ENCODE measurements at places on chromosomes 1 and 21.

GRCh38 chr1:234238060-234238459 lies 135.2 kb upstream of the COA6 start:
- no peak for DNase-seq

DNA sequence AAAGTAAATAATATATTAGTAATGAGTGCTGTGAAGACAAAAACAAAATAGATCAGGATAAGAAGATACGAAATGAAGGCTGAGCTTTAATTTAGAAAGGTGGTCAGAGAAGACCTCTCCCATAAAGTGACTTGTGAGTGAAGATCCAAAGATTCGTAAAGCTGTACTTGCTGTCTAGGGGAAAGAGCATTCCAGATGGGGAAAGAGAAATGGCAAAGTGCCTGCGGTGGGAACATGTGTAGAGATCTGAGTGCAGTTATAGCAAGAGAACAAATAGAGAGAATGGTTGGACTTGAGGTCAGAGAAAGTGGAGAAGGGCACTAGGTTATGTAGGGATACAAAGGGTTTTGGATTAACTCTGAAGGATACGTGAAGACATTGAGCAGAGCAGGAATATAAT lies 60.6 kb downstream of the NUF2 start:
- DNase-seq = no peak

DNA sequence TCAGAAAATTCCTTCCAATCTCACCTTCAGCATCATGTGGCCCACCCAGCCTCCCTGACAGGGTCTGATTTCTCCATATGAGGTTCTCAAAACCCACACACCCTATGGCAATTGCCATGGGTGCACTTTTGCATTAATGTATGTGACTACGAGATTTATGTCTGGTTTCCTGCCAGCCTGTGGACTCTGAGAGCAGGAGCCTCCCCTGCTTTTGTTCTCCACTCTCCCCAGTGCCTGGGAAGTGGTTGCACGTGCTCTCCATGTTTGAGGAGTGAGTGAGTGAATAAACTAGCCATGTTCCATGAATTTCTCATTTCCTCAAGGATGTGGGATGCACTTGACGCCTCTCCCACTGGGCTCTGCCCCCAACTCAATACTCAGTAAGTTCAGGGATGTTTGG lies 91.2 kb downstream of the ACTL8 start:
- DNase-seq = peak; percentile 30

DNA sequence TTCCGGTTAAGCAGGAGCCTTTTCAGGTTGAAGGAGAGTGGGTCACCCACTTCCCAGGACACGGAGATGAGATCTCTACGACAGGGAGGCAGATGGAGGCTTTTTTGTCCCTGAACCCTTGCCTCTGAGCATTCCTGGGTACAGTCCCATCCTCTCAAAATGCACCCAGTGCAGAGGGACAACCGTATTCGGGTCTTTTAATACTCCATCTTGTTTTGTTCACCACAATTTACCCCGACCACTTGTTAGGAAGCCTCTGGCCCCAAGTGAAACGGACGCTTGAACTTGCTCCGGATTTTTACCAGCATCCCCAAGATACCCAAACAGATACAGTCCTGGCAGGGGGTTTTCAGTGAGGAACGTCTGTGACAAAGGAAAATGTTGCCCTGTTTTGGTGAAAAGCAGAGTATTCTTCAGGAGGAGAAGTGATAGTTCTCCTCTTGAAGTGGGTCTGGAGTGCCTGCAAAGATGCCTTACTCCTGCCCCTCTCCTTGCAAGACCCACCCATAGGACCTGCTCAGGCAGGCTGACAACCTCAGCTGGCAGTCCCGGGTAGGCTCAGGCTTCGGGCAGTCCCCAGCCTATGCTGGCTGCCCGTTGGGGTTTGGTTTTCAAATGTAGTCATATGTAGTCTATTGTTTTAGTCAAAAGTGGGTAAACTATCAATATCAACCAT lies 669 bp upstream of the ARL8A start:
- DNase-seq = no peak

- no peak for DNase-seq
Observed at GRCh38 chr1:36115931-36116330, 9.1 kb downstream of the COL8A2 start.

GRCh38 chr1:168134642-168135041 lies 2.1 kb downstream of the GPR161 start:
- no peak for DNase-seq

DNA sequence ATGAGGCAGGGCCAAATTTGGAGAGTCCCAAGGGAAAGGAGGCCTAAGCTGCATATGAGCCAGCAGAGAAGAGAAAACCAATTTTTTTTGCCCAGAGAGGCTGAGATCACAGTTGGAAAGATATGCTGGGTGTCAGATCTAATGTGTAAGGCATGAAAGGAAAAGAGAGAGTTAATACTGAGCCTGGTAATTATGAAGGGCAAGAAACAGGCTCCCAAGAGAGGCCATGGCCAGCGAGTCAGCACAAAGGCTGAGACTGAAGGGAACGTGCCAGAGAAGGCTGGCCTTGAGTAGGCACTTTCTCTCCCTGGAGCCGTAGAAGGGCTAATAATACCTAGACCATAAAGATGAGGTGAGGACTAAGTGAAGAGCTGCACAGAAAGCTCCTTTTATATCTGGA lies 31.8 kb upstream of the BEND5 start:
- DNase-seq = no peak

- DNase-seq = no peak
Observed at GRCh38 chr1:167518331-167518700, at the start of gene CD247. TSS of gene CD247 (minus strand) at chr1:167518529. CDS start at chr1:167518465, 64 bp downstream.

DNA sequence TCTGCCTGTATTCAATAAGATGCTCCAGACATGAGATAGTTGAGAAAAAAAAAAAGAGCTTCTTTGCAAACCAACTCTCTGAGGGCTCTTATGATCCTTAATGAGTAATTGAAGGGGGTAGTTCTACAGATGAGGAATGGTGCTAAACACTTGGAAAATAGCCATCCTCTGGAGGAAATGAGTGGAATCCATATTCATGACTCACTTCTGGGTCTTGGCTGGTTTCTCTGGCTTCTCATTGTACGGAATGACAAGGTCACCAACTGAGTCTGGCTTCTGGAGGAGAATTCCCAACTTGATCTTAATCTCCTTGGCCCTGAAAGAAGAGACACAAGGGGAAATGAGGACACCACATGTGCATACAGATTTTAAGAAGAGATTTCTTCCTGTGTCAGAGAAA lies 34.7 kb downstream of the RGS5 start:
- peak; percentile 12 for DNase-seq
